ENCODE measurements at places on chromosomes 11 and 22. TPM values are rescaled to one million over a fixed set of nuclear protein-coding genes. Genes with fewer than 3 reads are reported as not detected.

Gene KRTAP5-10
- not detected for total RNA-seq

Gene CATSPERZ
- 2.0 TPM for total RNA-seq

Gene SLC5A12
- not detected for total RNA-seq

DNA sequence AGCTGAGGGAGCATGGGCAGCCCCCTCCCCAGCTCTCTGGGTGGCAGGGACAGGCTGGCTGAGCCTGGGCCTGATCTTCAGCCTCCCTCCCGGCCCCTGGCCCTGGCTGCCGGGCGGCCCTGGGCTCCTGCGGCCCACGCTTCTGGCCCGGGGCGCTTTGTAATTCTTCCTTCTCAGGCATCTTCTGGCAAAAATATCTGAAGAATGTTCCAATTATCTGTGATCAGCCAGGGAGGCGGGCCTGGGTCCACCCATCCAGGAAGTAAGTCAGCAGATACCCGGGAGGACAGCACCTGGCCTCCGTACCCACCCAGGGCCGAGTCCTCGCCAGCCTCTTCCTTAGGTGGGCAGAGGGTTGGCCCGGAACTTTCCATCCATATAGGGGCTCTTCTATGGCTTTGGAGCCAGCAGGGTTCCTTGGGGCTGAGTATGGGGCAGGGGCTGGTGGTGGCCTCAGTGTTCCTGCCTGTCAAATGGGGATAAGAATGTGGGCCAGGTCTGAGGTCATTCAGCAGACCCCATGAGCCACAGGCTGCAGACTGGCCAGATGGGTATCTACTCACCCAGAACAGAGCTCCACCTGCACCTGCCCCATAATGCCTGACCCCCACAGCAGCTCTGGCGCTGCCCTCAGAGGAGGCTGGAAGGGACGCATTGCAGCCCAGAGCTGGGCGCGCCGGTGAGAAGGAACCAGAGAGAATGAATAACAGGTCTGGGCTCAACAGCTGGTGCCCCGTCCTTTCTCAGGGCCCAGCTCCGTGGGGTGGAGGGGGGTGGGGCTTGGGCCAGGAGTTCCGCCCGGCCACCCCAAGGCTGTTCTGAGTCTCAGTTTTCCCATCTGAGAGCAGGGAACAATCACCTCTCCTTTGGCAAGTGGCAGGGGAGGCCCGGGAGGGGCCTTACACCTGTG lies 16.2 kb downstream of the WNT7B start:
- DNase-seq, result no peak

GRCh38 chr22:37675930-37676735 lies 697 bp downstream of the LGALS1 start:
- no peak for DNase-seq

All from NCI-H460 (cell line).